ENCODE measurements at places on chromosomes 6 and 20.

DNA sequence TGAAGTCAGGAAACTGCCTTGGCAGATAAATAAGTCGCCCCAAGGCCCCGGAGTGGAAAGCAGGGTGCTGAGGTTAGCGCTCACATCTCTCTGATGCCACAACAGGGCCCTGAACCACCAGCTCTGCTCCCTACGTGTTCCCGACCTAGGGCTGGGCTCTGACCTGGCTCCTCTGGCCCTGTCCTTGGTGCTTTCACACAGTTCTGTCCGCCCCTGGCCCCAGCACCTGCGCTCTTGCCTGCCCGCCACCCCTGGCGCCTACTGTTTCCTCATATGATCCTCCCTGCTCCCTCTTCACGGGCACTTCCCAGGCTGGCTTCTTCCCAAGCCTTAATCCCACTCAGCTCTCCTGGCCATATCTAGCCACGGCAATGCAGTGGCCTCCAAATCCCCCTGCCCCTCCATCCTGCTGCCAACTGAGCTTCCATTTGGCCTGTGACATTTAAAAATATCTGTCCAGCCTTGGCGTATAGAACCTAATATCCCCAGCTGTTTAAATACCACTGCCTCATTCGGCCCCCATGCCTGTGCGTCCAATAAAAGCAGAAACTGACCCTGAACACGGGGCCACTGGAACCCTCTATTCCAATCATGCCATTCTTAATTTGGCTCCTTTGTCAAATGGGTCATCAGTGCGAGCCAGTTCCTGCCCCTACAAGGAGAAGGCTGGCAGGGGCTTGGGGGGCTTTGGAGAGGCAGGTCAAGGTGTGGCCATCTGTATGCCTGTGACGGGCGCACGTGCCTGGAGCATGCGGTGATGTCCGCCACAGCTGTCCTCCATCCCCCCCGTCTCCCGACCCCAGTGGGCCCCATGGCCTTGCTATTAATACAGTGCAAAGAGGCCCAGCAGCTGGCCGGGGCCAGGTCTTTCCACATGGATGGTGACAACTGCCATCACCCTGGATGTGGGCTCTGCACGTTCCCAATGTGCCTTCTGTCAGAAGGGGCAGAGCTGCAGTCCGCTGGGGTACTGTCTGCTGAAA lies 27.7 kb downstream of the GNAS-AS1 start:
- no peak for DNase-seq

DNA sequence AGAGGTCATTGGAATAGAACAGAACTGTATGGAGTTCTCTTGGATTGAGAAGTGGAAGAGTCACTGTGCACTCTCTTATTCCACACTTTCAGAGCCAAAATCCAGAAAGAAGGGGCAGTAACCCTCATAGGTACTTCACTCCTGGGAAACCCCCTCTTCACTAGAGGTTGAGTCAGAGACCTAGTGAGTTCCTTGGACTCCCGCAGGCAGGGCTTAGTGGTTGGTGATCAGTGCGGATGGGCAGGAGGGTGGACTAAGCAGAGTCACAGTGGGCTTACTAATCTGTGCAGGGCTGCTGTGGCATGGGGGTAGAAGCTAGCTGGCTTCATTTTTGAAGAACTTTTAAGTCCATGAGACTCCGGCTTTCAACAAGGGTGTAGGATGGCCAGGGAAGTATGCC lies 95.0 kb upstream of the MLN start:
- no peak for DNase-seq

DNA sequence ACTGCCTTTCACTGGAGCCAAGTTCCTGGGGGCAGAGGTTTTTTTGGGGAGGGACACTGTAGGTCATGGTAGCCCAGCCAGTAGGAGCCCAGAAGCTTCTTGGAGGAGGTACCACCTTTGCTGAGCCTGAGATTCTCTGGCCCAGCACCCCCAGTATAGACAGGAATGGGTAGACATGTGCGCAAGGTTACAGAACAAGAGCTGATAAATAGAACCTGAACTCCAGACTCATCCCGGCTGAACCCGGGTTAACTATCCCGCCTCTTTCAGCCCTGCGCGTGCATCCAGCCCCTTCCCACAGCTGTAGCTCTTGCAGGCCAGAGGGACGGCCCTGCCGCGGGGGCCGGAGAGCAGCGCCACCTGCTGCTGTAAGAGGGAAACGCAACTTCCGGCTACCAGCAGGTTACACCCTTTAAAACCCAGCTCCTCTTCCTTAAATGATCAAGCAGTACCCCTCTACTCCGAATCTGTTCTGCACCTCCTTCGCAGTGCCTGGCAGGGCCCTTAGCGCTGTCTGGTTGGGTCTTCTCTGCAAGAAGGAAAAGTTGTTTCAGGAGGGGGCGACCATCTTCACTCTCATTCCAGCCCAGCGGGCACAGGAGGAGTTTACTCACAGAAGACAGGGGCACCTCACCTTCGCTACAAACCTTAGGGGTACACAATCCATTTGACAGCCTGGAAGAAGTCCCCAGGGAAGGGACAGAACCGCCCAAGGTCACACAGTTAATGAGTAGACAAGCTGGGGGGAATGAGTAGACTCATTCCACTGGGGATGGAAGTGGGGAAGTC lies 7.5 kb downstream of the SRXN1 start:
- DNase-seq, result peak; percentile 69

DNA sequence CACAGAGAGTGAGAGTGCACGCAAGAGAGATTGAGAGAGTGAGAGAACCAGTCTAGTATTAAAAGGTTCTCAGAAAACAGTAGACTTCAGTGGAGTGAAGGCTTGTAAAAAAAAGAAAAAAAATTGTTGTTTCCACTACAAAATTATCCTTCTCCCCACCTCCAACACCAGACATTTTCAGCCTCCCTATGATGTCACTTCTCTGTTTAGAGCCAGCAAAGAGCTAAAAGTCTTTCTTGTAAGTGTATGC lies 77.8 kb downstream of the BACH2 start:
- DNase-seq, result no peak

DNA sequence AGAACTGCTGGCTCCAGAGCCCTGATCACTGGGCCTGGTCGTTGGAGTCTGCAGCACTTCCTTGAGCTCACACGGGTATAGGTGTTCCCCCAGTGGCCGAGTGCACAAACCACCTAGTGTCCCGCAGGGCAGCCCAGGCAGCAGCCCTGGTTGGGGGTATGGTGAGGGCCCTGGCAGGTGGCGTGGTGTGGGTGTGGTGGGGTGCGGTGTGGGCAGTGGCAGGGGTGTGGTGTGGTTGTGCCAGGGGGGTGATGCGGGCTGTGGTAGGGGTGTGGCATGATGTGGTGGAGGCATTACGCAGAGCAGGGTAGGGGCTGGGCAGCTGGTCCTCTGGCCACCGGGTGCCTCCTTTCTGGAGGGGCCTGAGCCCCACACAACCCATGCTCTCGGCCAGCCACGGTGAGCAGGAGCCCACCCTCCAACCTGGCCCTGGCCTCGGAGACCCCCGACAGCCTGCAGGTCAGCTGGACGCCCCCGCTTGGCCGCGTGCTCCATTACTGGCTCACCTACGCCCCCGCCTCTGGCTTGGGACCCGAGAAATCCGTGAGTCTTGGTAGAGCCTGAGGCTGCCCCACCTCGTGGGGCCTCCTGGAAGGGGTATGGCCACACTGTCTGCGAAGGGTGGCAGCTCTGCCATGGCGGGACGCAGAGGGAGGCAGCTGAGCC lies 20.5 kb downstream of the COL20A1 start:
- no peak for DNase-seq

DNA sequence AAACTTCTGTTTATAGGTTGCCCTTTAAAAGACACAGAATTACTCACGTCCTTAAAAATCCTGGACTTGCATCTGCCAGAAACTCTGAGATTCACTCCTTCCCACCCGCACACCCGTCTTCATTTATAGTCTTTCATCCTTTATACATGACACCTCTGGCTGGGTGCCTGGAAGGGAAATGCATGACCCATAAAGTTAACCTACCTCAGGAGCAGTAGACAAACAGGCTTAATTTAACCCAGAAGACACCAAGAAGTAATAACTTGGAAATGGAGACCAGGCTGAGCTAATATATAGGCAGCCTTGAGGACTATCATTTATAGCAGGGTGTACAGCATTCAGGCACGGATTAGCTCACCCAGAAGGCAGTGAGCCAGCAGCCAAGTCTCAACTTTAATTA lies 429.0 kb upstream of the NRSN1 start:
- DNase-seq, result peak; percentile 14

GRCh38 chr6:71134929-71135642 lies 153.5 kb upstream of the OGFRL1 start:
- no peak for DNase-seq

GRCh38 chr20:62994869-62995281 lies 11.9 kb downstream of the BHLHE23 start:
- DNase-seq, result no peak

- DNase-seq, result no peak
Observed at GRCh38 chr6:18893540-18894269, 506.6 kb downstream of the RNF144B start.

GRCh38 chr6:90146921-90147649 lies 149.6 kb downstream of the BACH2 start:
- DNase-seq, result no peak

- DNase-seq, result no peak
Observed at GRCh38 chr6:39021779-39022178, 26.8 kb upstream of the GLP1R start.

GRCh38 chr20:49969946-49970345 lies 12.8 kb upstream of the SNAI1 start:
- no peak for DNase-seq

- DNase-seq, result peak; percentile 83
Observed at GRCh38 chr6:163413345-163414116, 987 bp upstream of the QKI start.

GRCh38 chr20:51419646-51420045 lies 122.9 kb downstream of the NFATC2 start:
- no peak for DNase-seq

DNA sequence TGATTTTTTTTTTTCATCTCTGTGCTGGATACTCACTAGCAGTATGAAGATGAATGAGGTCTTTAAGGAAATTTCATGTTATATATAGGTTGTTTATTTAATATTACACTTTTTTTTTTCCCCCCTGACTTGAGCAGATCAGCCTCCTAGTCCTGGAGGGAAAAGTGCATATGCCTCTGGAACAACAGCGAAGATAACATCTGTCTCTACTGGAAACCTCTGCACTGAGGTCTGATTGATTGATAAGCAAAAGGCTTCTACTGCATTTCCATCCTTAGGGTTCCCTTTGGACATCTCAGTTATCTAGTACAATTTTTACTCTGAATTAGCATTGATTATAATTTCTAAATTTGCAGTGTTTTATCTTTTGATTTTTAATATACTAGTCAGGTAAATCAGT lies 49.8 kb upstream of the KIF25 start:
- no peak for DNase-seq

DNA sequence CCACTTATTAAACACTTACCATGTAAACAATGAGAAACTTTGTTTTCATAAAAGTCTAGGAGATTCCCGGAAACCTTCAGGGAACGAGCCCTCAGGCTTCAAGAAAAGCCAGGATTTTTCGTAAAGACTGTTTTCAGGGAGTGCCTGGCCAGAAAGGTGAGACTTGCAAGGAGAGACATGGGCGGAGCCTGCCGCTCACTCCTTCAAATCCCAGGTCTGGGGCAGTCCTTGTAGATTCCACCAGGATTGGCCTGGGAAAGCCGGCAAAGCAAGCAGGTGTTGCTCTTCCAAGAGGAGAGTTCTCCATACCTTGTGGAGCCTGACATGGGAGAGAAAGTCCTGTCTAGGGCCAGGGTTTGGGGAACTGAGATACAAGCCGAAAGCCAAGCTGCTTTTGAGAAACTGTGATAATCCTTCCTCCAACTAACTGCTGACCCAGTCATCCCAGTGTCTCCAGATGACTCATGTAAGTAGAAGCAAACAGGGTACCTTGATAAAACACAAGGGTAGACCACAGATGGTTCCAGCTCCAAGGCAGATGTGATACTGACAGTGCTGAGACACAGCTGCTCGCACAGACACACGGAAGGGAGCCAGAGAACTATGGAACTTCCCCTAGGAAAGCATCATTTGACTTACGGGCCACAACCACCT lies 69.4 kb upstream of the NAA20 start:
- DNase-seq, result peak; percentile 79

- DNase-seq, result peak; percentile 74
Observed at GRCh38 chr6:126804332-126805064, 314.0 kb upstream of the RSPO3 start.

DNA sequence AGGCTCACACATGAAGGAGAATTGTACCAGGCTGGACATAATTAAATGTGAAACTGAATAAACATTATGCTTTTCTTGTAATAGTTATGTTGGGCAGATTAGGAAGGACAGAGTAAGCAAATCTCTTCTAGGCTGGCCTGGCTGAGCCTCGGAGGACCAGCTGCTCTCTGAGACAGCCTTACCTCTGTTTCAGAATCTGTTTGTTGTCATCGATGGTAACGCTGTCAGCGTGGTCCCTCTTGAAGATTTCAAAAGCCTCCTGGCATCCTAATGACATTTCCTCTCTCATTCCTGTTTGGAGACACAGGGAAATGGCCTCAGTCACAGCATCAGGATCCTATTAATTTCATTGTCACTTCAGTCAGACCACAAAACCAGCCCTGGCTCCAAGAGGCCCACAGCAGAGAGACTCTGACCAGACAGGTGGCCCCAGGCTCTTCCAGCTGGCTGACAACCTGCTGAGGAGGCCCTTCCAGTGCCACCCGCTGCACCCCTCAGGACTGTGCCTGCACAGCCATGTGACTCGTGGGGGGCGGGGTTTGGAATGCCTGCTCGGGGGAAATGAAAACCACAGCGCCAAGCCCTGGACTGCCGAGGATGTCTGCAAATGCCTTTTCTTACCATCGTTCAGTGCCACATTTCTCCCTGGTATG lies 108.5 kb upstream of the KCNK16 start:
- DNase-seq, result no peak

- DNase-seq, result peak; percentile 42
Observed at GRCh38 chr20:14197097-14197496, 140.3 kb downstream of the FLRT3 start.

DNA sequence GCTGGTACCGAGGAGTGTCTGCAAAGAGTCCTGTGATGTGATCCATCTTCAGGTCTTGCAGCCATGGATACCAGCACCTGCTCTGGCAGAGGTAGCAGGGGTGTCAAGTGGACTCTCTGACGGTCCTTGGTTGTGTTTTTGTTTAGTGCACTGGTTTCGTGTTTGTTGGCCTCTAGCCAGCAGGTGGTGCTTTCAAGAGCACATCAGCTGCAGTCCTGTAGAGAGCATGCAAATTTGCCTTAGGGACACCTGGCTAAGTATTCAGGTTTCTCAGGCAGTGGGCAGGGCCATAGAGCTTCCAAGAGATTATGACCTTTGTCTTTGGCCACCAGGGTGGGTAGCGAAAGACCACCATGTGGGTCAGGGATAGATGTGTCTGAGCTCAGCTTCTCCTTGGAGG lies 14.5 kb upstream of the RGS17 start:
- DNase-seq, result no peak

GRCh38 chr6:36033935-36034334 lies 6.3 kb downstream of the MAPK14 start:
- no peak for DNase-seq

Data from fibroblast of pulmonary artery (primary cell).